Left kidney (tissue), 8 donors: ENCODE measurements at places on chromosomes 3 and 15.

GRCh38 chr3:191120447-191121298 lies 78.4 kb upstream of the OSTN start:
- DNase-seq, result no peak

DNA sequence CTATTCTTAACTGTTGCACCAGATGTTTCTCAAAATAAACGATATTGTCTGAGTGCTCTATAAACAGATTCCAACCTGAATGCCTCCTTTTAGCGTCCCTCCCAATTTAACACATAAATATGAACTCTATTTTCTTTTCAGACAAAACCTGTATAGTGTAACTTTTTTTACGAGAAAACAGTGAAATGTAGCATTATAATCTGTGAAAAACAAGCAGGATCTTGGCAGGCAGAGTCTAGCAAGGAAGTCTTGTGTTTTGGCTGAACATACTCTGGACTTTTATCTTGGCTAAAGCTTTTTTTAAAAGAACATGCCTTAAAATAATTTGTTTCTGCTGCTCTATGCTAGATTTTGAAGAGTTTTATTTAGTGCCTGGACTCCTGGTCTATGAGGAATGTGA lies 150.5 kb downstream of the ROBO2 start:
- DNase-seq, result no peak

GRCh38 chr3:2741516-2741915 lies 368.7 kb downstream of the IL5RA start:
- DNase-seq, result no peak

- DNase-seq, result no peak
Measured at GRCh38 chr3:158483701-158484235, 87.2 kb upstream of the MLF1 start.

- DNase-seq, result no peak
Measured at GRCh38 chr3:124876401-124876878, 10.7 kb downstream of the ITGB5 start.

GRCh38 chr15:69600556-69601085 lies 148.0 kb downstream of the RPLP1 start:
- no peak for DNase-seq

- no peak for DNase-seq
Measured at GRCh38 chr15:68515371-68516095, 63.3 kb upstream of the CORO2B start.

DNA sequence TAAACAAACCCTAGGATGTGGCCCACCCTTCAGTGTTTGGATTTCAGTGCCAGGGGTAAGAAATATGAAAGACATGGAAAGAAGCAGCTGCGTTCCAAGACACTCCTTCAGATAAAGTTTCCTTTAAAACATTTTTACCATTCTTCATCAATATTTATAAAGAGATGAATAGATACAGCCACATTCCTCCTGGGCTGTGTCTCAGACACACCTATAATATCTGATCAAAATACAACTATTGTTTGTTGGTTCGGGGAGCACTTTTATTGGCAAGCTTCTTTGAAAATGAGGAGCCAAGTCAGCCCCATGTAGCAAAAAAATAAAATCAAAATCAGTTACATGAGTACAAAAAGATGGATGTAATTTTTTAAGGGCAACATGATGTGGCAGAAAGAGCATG lies 53.2 kb downstream of the RPL22L1 start:
- DNase-seq, result no peak

- peak; percentile 58 for DNase-seq
Measured at GRCh38 chr3:127791221-127791913, 30.9 kb downstream of the MGLL start.

DNA sequence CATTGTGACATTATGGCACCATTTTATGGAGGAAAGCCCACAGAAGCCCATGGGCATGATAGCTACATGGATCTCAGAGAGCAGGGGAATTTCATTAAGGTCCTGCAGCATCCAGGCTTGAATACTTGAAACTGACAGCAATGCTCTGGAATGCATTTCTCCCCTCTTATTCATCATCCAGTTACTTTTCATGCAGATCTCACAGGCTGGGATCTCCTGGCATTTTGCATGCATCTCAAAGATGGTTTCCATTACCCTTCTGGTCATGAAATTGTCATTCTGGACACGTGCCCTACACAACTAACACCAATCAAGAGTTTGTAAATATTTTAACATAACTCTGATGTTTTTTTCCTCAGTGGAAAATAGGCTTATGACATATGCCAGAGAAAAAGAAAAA lies 32.4 kb downstream of the VGLL3 start:
- no peak for DNase-seq

DNA sequence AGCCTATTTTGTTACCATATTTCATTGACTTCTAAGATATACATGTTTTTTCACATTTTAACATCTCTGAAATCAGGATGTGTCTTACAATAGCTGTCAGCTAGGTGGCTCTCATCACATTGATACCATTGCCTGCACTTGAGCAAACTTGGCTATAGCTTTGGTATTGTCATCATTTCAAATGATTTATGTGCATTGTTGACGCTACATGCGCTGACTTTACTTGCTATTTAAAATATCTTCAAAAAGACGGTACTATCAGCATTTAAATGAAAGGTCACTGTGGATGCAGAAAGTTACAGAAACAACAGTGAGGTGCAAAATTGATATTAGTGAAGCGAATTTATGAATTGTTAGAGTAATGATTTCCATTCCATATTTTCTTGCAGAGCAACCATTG lies 54.0 kb upstream of the ABHD2 start:
- no peak for DNase-seq

DNA sequence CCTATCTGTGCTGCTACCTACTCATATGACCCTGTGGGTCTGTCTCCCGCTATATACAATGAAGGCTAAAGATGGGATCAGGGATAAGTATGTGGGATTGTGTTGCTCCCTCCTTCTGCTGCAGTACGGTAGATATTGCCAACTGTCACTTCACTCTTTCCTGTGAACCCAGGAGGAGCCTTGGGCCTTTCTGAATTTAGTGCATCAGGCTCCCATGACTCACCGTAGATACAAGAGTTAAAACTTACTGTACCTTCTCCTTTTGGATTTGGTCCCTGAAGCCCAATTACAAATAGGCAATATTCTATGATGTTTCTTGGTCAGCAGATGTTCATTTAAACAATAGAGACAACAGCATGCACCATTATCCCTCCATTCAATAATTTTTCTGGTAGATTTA lies 27.4 kb downstream of the MITF start:
- DNase-seq, result no peak

- no peak for DNase-seq
Measured at GRCh38 chr3:143811602-143812001, 36.7 kb downstream of the SLC9A9 start.

- no peak for DNase-seq
Measured at GRCh38 chr15:59011262-59011952, 23.9 kb downstream of the RNF111 start.
